ENCODE measurements at places on chromosomes 16 and 17.

GRCh38 chr17:30263552-30264333, 28.0 kb downstream of the BLMH start:
- DNase-seq: no peak

GRCh38 chr17:70906808-70907207, 737.5 kb downstream of the KCNJ2 start:
- DNase-seq: no peak

DNA sequence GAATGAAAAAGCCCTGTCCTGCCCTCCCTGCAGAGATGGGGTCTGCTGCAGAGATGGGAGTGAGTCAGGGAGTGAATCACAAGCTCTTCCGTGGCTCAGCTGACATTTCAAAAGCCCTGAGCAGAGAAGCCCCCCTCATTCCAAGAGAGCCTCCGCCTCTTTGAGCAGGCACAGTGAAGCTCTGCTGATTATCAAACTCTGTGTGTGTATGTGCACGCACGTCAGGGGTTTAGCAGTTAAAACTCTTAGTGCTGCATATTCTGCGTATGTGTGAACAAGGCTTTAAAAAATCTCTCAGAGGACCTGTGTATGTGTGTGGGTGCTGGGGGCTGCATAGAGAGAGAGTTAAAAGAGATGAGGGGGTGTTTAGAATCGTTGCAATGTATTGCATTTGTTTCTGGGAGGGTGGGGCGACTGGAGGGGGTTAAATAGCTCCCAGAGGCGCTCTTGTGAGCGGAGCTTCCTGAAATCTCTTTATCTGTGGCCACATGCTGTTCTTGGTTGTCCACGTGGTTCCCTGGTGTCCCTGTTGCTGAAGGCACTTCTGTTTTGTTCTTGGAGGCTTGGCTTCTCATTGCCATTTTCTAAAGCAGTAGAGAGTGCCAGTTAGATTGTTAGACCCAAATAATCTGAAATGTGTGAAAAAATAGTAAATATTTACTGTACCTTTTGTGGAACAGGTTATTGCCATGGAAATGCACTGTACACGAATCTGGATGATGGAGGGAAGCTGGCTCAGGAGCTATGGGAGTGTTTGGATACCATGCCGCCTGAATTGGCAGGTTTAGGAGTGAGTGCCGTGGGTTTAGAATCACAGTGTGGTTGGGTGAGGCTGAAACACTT, 116.6 kb downstream of the PRKCB start:
- DNase-seq: peak; percentile 24

GRCh38 chr17:40453881-40454612, 10.8 kb downstream of the IGFBP4 start:
- DNase-seq: no peak

DNA sequence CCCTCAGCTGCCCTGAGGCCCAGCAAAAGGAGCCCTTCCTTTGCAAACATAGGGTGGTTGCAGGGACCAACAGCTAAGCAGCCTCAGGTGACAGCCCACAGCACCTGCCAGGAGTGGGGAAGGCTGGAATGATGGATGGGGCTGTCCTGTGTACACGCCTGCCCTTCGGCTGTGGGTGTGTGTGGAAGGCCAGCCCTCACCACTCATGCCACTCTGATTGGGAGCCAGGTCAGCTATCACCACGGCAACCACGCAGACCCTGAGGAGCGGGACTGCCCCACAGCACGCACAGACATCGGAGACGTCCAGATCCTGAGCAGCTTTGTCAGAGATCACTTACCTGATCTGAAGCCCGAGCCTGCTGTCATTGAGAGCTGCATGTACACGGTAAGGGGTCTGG, 11.9 kb downstream of the PIPOX start:
- DNase-seq: no peak

DNA sequence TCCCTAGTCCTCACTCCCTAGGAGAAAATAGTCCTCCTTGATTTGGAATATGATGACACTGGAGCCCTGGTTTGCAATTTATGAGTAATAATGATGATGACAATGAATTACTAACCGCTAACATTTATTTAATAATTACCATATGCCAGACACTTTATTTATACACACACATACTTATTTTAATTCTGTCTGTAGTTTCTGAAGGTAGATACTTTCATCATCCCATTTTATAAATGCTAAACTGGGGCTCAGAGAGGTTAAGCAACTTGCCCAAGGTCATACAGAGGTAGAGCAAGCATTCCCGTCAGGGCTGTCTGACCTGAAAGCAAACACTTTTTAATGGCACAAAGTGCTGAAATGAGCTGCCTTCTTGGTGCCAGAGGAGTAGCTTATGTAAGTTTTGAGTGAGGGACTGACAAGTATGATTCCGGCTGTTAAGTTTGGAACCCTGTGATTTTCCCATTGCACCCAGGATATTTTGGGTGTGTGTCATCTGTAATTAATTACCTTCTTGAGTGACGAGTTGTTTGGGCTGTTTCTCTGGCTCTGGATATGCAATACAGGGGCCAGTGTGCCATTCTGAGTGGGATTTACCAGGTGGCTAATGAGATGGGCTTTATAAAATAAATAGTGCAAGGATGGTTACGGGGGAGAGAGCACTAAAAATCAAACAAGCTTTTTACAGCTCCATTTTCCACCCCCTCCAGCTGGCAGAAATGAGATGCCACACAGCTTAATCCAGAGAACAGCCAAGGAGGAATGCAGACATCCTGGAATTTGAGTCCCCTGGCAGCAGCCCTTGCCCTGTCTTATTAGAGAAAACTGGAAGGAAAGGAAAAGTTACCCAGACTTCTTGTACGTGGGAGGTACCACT, 211.8 kb downstream of the SNX29 start:
- no peak for DNase-seq

- DNase-seq: no peak
Observed at GRCh38 chr17:80109713-80110446, 8.5 kb downstream of the GAA start.

DNA sequence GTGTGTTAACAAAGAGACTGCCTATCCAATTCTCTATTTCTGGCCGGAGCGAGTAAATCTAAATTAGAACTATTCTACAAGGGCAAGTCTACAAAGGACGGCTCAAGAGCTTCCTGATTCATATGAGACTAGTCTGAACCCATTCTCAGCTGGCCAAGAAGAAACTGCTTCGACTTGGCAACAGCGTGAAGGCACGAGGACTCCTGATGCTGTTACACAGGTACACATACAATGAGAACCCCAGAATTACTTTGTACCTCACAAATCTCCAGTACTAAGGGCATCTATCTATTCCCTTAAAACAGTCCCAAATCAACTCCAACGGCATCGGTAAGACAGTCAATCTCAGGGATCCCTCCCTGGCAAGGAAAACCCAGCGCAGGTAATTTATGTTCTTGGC, 1.5 kb downstream of the CRK start:
- no peak for DNase-seq

- no peak for DNase-seq
Observed at GRCh38 chr17:1480747-1481465, 11.6 kb downstream of the MYO1C start.

DNA sequence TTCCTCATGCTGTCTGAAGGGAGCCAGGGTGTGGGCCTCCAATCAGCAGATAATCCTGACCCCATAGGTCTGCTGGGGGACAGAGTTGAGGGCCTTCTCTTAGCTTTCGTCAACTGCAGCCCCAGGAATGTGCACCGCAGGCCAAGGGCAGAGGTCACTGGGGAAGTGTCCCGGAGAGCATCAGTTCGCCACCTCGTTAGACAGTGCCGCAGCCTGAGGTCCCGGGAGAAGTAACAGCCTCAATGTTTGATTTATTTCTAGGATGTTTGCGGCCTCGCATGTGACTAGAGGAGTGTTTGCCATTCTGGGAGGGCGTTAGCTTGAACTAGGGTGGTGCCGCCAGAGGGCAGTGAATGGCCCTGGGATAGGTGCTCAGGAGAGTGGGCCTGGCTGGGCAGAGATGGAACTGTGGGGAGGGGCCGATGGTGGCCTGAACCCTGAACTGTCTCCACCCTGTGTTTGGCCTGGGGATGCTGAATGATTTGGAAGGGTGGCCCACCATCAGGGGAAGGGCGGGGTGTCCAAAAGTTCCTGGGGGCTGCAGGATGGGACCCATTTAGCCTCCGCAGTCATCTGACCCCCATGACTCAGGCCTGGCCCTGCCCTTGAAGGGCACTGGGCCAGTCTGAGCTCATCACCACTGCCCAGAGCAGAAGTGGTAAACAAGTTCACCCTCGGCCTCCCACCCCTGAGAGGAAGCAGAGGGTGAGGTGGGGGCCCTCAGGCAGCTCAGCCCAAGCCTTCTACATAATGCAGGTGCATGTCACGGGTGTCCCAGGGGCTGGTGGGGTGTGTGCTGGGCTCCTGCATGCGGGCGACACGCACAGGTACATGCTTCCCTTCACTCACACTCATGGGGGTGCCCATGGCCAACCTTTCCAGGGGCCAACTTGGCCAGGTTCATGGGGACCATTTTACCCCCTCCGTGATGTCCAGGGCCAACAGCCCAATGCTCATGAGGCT, 12.4 kb upstream of the TAC4 start:
- DNase-seq: no peak

GRCh38 chr16:16144416-16144815, 78.9 kb downstream of the ABCC6 start:
- DNase-seq: no peak

GRCh38 chr17:78418326-78419026, 40.0 kb downstream of the PGS1 start:
- DNase-seq: no peak

- no peak for DNase-seq
Observed at GRCh38 chr17:15651583-15652110, 32.1 kb upstream of the FBXW10B start.

DNA sequence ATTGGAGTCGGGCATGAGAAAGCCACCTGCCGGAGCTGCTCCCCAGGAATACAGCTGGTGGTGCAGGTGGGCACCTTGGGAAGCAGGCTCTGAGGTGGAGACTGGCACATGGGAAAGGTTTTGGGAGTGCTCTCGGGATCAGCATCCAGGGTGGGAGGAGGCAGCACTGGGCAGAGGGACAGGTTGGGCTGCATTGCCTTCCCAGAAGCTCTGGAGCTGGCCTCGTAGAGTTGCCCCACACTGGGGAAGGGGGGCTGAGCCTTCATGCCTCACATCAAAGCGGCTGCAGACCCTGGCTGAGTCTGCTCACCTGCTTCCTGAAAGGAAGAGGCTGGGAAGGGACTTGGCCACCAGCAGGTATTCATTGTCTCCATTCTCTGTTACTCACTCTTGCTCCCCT, 13.5 kb upstream of the GPRC5B start:
- DNase-seq: no peak
